ENCODE measurements at places on chromosomes 6 and 20.

DNA sequence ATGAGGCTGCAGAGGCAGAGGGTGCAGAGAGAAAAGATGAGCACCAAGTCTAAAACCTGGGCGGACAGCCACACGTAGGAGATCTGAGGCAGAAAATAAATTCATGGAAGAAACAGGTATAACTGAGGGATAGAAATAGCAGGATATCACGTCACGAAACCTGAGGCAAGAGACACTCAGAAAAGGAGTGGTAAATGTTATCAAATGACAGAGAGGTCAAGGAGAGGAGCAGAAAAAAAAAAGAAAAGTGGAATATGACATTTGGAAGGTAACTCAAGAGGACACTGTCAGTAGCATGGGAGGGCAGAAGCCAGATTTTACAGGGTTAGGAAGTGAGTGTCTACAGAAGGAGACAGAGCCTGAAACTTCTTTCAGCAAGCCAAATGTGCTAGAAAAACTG is 84.2 kb upstream of the FBXL4 start:
- DNase-seq = no peak

- DNase-seq = no peak
Measured at GRCh38 chr6:89763550-89763949, 56.0 kb downstream of the MDN1 start.

DNA sequence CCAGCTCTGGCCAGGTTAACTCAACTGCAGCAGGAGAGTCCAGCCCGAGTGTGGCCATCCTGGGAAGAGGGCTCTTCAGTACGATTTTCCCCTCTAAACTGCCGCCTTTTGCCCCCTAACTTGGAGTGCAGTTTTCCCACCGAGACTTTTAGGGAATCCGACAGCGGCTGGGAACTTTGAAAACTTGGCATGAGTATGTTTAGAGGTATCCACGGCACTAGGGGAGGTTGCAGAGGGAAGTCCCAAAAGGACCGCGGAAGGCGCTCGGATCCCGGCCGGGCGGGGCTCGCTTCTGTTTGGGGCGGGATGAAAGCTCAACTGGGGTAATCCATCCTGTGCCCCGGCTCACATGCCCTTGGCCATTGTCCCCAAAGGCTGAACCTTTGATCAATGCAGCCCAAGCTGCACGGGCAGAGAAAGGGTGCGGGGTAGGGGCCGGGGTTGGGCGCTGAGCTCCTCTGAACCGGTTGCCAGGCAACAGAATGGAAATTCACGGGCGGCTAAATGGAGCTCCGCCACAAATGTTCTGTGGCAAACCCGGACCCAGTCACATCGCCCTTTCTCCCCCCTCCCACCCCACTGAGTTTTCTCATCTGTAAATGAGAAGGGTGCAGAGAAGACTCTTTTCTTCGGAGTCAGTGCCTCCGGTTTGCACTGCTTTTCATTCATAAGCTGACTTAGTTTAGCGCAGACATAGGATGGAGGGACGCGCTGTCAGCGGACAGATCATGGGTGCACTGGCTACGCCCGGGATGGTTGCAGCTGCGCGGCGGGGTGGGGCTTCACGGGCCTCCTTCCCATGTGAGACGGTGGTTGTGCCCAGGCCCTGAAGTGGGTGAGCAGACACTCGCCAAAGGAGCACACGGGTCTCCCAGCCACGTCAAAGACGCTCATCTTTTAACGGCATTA is 2.3 kb downstream of the BMP6 start:
- no peak for DNase-seq

- no peak for DNase-seq
Measured at GRCh38 chr6:44333942-44334341, 8.5 kb upstream of the SPATS1 start.

DNA sequence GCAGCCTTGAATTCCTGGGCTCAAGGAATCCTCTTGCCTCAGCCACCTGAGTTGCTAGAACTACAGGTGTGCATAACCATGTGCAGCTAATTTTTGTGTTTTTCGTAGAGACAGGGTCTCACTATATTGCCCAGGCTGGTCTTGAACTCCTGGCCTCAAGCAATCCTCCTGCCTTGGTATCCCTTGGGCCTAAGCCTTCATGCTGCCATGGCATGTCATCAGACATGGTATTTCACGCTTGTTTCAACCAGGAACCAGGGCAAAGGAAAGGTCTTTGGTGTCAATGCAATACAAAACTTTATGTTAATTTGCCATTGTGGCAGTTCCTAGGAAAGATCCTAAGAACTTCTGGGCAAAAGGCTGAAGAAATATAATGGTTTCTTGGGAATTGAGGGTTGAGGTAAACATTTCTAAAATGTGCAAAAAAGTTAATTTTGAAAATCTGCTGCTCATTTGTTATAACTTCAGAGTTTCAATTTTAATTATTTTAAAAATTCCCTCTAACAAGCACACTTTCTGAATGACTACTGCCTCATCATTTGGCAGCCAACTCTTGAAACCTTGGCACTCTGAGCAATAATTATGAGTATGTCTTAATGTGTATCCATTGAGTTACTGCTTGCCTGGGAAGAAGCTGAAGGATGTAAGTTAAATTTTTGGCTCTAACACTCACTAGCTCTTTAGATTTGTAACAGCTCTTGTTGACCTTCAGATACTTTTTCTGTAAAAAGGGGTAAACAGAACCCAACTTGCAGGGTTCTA is 154.1 kb downstream of the GJA10 start:
- DNase-seq = no peak

- no peak for DNase-seq
Measured at GRCh38 chr6:11432713-11433450, 104.7 kb upstream of the TMEM170B start.
